ENCODE measurements at places on chromosomes 6 and 20.

DNA sequence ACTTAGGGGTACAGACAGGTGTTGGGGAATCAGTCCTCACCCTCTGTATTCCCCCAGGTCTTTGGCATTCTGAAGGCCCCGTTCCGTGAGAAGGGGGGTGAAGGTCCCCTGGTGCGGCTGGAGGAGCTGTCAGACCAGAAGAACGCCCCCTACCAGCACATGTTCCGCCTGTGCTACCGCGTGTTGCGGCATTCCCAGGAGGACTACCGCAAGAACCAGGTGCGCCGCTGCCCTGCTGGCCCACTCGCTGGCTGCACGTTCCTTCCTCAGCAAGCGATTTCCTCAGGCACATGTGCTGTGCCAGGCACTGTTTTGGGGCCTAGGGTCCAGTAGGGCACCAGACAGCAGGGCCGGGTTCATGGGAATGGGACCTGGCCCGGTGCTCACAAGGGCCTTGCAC, 44.4 kb downstream of the UQCC2 start:
- DNase-seq: no peak

GRCh38 chr6:89941031-89941762, 46.9 kb downstream of the GJA10 start:
- DNase-seq: no peak

GRCh38 chr6:83126807-83127206, 59.3 kb downstream of the DOP1A start:
- DNase-seq: no peak

DNA sequence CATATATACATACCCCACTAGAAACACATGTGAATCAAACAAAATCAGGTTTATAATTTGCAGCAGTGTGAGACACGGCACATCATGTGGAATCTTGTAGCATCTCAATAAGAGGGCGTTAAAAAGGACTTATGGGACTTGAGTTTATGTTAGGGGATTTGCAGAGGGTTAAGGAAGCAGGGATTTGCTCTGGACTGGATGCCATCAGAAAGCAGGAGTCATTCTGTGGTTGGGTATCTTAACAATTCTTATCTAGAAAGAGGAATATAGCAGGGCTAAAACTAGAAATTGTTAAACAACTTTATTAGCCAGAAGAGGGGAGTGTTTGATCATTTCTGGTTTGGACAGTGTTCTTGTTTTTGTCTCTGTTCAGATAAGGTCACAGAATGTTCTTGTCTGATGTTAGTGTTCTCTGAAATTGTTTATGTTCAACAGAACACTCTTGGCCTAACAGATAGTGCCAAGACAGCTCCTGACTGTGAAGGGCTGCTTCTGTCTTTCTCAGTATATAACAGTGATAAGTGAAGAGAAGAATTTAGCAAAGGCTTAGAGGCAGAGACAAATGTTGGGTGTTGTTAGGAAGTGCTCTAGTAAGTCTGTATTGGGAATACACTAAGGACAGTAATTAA, 39.2 kb downstream of the LIN28B start:
- no peak for DNase-seq

- DNase-seq: no peak
Measured at GRCh38 chr6:149209871-149210775, 107.4 kb upstream of the TAB2 start.

DNA sequence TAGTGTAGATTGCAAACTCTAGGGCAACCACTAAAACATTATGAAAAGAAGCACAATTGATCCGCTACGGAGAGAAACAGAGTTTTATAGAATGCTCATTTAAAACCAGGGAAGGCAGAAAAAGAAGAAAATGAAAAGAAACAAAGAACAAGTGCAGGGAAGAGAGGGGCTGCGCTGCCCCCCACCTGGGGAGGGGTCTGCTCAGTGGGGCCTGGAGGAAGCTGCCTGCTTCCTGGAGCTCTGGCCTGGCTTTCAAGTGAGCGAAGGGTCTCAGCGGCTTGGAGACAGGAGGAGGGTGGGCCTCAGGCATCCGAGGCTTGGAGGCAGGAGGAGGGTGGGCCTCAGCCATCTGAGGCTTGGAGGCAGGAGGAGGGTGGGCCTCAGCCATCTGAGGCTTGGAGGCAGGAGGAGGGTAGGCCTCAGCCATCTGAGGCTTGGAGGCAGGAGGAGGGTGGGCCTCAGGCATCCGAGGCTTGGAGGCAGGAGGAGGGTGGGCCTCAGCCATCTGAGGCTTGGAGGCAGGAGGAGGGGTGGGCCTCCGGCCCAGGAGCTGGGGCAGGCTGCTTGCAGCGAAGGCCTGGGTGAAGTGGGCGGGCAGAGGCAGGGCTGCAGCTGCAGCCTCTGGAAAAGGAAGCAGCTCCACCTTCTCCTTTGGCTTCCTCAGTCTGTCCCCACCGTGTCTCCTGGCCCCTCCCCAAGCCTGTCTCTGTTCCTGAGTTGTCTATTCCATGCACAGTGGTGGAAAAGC, 406.3 kb downstream of the TAF4 start:
- no peak for DNase-seq

DNA sequence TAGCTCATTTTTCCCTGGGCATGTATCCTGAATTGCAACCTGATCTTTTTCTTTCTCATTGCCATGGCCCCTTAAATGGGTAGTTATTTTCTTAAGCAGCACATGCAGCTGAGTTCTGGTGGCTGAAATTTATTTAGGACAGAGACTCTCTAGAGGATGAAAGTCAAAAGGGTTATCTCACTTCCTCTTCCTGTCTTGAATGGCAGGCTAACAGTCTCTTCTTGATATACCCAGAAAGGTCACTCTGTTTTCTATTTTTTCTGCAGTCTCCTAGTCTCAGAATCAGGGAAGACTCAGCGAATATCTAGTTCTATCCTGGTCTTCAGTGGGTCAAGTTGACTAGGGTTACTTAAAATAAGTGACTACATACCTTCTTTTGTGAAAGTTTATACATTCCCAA, 243.3 kb downstream of the EPHA7 start:
- DNase-seq: no peak

DNA sequence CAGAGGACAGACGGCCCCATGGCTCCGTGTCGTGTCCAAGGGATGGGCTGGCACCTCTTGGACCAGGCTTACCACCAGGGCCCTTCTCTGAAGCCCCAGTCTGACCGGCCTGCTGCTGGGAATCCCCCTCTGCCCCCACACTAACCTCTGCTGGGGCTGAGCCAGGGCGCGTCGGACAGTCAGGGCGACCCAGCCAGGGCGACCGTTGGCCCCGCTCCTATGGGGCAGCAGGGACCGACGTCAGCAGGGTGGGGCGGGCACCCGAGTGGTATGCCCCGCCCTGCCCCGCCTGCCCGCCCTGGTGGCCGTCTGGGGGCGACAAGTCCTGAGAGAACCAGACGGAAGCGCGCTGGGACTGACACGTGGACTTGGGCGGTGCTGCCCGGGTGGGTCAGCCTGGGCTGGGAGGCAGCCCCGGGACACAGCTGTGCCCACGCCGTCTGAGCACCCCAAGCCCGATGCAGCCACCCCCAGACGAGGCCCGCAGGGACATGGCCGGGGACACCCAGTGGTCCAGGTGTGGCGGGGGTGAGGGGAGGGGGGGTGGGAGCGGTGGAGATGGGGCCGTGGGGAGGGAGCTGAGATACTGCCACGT, at the start of gene SLC17A9:
Gene SLC17A9, plus strand, starts transcription at position 337 of the 595 bp plus-strand sequence. Its CDS starts 122 bp downstream, at position 459.
- no peak for DNase-seq

DNA sequence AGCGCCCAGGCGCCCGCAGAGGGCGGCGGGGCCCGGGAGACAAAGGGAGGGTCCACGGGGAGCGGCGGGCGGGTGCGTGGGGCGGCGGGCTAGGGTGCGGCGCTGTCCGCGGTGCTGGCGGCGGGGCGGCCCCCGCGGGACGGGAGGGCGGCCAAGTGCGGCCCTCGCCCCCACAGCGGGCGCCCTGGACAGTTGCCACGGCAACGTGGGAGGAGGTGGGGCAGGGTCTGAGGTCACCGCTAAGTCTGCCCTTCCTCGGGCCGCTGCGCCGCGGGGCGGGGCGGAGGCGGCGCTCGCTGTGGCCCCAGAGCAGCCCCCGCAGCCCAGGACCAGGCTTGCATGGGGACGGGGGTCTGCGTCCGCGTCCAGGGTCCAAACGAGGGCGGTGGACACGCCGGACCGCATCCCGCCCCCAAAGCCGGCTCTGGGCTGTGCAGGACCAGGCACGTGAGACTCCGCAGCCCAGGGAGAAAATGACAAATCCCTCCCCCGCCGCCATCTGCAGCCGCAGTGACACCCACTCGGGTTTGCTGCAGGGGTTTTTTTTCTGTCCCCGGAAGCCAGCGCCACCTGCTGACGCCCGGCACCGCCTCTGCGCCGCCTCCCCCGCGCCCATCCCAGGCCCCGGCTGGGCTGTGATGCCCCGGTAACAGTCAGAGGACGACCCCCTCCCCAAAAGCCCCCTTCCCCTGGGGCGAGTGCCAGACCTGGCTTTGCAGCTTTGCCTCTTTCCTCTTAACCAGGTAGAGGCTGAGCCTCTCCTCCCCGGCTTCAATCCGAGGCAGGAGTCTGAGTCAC, 36.8 kb downstream of the YTHDF1 start:
- peak; percentile 65 for DNase-seq

DNA sequence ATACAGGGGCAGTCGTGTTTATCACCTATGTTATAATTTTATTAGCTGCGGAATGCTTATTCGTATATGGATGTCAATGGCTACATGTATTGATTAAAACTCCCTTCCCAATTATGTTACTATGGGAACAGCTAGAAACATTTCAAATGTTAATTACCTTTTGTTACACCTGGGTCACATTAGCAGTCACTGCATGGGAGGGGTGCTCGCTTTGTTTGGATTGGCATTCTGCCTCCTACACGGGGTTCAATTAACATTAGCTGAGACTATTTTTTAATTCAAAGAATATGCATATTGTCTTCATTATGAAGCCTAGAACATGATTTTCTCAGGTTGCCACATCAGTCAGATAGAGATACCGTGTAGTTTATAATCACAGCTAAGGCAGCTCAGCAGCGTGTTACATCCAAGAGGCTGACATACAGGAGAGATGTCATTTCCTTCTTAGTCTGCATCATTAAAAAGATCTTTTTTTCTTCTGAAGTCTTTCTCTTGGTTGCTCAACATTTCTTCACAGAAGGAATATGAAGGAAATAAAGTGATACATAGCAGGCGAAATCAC, 76.2 kb upstream of the RPS6KA2 start:
- DNase-seq: no peak

GRCh38 chr20:35648836-35649235, 15.9 kb downstream of the CPNE1 start:
- no peak for DNase-seq

DNA sequence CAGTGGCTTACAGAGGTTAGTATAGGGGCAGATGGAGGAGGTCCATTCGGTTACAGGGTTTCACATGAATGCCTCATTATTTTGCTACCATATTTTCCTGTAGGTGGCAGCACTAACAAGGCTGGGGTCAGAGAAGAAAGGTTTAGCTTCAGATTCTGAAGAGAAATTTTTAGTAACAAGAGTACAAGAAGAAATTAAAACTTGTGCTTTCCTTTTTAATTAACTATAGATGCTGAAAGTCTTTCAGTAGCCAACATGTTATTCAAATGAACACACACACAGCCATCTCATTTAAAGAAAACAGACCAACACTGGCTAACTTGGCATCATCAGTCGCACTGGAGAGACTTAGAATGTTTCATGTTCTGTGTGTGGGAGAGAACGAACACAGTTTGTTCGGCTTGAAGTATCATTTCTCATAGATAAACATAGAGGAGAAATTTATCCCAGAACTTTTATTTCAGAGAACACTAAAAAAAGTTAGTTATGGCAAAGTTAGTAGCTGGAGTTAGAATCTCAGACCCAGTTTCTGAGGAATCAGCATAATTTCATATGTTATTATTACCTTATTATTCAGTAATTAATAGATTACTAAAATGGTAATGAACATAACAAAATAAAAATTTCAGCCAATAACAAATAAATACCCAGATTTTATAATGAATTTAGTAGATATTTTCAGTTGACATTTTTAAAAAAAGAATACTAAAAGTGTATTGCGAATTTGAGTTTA, 314.0 kb upstream of the RSPO3 start:
- DNase-seq: no peak

GRCh38 chr6:143363299-143363698, 87.2 kb downstream of the ADAT2 start:
- no peak for DNase-seq

DNA sequence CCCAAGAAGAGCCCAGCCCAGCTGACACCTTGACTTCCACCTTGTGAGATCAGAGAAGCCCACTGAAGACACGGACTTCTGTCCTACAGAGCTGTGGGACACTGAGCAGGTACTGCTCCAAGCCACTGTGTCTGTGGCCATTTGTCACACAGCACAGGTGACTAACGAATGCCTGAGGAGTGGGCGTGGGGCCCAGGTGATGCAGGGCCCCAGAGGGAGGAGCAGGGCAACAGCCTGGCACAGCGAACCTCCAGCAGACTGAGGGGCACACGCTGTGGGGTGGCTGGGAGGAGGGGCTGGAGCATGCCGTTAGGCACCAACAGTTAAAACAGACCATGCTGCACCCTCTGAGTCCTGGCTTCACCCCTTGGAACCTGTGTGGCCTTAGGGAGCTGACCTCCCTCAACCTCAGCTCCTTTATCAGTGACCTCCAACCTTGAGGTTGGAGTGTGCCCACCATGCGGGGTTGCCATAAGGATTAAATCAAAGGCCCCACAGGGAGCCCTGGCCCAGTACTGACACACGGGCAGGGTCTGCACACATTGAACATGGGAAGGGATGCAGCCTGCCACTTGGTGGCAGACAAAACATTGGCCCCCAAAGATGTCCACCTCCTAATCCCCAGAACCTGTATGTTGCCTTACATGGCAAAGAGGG, 119.9 kb upstream of the CST7 start:
- DNase-seq: no peak

GRCh38 chr20:38209054-38209675, 44.1 kb upstream of the TGM2 start:
- DNase-seq: no peak

- DNase-seq: no peak
Measured at GRCh38 chr6:166507809-166508564, 78.5 kb downstream of the RAMACL start.

GRCh38 chr6:155543166-155543847, 87.7 kb upstream of the NOX3 start:
- no peak for DNase-seq

DNA sequence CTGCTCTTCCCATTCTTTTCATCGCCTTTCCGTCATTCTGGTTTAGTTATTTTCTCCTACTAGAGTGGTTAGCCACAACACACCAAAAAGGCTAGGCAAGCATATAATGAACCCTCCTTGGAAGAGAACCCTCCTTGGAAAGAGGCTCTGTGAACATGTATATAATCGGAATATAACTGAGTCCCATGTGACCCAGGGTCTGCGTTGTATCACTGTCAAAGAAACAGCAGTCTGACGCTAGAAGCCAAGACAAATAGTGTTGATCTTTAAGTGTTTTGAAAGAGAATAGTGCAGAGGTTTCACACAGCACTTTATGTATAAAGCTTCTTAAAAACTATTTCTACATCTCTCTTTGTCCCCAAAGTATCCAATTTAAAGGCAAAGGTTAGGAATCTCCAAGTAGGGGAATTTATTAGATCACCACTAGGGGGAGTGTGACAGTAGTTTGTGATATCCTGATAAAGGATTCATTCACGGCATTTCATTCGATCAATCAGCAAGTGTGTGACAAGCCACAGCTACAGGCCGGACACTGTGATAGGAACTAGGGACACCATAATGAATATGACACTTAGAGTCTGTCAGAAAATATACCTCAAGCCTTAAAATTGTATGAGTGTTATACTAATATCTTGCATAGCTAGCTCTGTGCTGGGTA, 395.3 kb downstream of the CD109 start:
- no peak for DNase-seq

All from CD4-positive, alpha-beta T cell (primary cell).